ENCODE measurements at places on chromosomes 3 and 15.

GRCh38 chr15:98983334-98983733 lies 24.3 kb downstream of the PGPEP1L start:
- DNase-seq = no peak

- DNase-seq = no peak
Measured at GRCh38 chr15:33551860-33552259, 241.1 kb downstream of the RYR3 start.

- DNase-seq = no peak
Measured at GRCh38 chr3:131903988-131904415, 130.8 kb downstream of the CPNE4 start.

DNA sequence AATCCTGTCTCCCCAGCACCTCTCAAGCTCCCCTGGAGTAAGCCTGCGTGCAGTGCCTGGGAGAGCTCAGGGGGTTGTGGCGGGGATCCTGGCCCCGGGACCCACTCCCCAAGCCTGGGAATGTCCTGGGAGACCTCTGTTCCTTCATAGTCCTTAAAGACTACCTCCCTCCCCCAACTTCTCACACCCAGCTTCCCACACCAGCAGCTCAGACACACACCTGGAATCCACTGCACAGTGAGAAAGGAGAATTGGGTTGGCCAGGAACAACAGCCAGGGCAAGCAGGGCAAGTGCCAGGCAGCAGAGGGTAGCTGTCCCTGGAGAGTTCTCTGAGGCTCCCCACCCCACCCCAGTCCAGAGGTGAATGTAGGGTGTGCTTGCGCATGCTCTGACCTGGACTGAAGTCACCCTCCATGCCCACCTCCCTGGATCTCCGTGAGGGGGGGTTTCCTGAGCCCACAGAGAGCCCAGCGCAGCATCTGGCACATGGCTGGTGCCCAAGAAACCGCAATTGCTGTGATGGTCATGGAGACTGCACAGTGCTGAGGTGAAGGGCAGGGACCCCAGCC lies 22.2 kb downstream of the PSTPIP1 start:
- no peak for DNase-seq

GRCh38 chr15:101044625-101045235 lies 125.6 kb downstream of the LRRK1 start:
- no peak for DNase-seq

GRCh38 chr3:126834596-126835471 lies 130.8 kb downstream of the CHCHD6 start:
- DNase-seq = no peak

DNA sequence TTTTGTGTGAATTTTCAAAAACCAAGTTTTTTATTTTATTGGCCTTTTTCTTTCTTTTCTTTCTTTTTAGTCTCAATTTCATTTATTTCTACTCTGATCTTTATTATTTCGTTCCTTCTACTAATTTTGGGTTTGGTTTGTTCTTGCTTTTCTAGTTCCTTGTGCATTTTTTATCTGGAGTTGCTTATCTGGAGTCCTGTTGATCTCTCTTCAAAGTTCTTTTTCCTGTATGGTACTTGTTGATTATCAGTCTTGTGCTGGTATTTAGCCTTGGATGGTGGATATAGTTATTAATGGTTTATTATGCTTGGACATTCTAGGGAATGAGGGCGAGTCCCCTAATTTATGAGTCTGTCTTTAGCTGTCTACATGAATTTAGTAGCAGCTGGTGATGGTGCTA lies 64.7 kb downstream of the LARS2 start:
- no peak for DNase-seq

- no peak for DNase-seq
Measured at GRCh38 chr15:96345560-96346399, 15.3 kb downstream of the NR2F2 start.

GRCh38 chr3:69671082-69671952 lies 67.9 kb upstream of the MITF start:
- no peak for DNase-seq

DNA sequence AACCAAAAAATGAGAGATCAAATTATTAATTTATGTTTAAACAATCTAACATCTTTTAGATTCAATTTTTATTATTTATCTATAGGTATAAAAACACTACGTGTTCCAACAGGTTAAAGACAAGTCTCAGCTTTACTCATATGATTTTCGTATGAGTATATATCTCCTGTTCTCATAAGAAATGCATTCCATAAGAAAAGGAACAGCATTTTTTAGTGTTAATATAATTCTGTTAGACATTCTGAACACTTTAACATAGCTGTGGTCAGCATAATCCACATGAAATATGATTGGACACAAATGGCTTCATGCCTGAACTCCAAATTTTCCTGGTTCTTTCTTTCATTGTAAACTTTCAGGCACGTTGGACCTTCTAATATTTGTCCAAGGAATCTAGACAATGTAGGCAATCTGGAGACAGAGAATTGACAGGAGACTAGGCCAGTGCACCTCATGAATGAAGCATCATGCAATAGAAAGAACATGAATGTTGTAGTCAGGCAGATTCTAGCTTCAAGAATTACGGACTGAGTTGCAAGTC lies 1122.0 kb upstream of the ALCAM start:
- no peak for DNase-seq

- no peak for DNase-seq
Measured at GRCh38 chr3:153628591-153628990, 466.6 kb downstream of the RAP2B start.

GRCh38 chr15:63815796-63816533 lies 17.8 kb downstream of the HERC1 start:
- DNase-seq = no peak

DNA sequence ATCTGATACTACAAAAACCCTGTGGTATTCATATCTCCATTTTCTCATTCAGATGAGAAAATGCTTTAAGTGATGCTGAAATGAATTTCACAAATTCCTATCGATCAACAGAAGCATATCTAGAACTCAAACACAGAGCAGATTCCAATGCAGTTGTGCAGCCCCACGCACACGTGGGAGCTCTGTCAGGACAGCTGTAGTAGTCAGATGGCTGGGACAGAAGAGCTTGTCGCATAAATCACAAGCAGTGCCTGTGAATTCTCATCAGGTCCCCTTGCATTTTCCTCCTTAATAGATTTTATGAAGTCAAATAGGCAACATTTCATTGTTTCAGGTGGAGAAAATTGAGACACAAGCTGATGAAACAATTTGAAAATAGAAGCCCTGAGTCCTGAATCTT lies 792.3 kb downstream of the AGBL1 start:
- DNase-seq = no peak

DNA sequence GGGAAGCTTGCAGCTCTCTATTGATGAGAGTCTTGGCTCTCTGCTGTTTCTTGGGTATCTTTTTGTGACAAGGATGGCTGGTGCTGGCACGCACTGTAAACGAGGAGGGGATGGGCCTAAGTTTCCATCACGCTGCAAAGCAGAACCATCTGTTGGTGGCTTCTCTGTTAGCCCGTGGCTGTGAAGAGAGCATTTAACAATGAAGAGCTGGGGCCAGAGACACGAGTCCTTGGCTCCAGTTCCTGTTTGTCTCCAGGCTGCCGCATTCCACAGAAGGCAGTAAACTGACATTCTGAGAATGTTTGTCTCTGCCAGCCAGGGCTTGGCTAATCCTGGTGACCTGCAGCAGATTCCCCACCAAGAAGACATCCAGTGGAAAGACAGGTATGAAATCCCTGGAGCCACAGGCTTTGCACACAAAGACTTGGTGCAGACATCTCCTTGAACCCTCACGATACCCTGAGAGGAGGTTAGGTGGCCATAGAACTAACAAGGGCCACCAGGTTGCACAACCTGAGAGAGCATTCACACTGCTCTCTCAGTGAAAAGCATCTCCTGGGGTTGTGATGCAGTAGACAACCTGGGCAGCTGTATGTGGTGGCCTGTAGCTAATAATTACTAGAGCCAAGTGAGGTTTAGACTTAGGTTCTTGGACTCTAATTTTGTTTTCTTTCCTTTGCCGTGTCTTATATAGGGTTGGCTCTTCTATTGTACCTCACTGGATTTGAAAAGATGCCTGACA lies 130.9 kb downstream of the ASB7 start:
- no peak for DNase-seq

DNA sequence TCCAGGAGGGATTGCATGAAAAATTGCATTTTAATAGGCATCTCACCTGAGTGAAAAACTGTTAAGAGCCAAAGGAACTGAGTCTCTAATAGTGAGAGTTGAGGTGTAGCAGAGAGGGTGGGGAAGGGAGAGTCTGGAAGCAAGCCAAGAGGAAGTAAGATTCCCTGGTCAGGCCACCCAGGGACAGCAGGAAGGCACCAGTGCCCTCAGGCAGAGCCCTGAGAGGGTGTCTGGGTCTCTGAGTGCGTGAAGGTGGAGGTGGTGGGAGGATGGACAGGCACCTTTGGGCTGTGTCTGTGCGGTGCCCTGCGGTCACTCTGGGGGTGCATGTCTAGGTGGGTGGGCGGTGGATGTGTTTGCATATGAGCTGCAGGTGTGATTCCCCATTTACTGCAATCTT lies 300.4 kb upstream of the ROPN1 start:
- DNase-seq = no peak

DNA sequence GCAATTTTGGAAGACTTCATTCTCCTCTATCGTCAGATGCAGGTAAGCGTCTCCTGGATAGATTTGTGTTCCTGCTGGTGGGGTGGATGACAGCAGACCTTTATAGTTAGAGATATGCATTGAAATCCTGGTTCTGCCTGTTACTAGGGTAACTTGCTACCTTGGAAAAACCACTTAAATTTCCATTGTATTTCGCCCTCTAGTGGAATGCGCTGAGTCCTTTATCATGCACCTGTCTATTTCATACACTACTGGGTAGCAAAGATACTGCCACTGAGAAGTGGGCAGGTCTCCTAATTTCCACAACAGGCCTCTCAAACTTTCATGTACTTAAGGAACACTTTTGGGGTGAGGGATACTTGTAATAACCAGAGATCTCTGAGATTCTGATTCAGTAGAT lies 209.5 kb upstream of the SUCLG2 start:
- DNase-seq = no peak

- DNase-seq = no peak
Measured at GRCh38 chr3:42710323-42711021, 7.9 kb upstream of the HHATL start.

DNA sequence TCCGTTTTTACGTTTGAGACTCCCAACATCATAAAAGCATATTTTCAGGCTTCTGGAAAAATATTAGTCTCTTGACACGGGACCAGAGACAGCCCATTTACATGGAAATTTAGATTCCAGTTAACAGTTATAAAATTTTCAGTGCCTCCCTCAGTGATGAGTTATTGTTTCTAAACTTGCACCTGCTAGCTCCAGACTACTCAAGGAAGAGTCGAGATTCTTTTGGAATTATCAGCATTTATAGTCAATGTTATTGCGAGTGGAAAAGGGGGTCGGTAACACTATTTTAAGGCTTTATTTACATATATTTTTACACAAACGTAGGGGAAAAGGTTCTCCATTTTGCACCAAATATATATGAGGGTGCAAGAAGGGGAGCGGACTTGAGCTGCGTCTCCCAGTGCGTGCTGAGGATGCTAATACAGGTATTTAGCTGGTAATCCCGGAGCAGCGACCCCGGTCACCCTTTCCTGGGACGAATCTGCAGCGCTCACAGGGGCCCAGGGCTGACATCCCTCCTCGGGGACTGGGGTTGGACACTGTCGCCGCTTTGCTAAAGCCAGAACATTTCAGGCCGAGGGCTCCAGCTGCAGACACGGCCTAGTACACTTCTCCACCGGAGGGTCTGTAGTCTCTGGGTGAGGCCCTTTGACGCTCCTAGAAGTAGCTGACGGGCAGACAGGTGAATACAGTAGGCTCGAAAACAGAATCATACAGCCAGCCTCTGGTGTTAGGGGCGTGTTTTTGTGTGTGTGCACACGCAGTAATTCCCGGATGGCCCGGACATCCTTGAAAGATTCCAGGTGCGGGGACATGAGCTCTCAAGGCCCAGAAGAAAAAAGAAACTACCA lies 729 bp upstream of the ZBTB11 start:
- DNase-seq = no peak

DNA sequence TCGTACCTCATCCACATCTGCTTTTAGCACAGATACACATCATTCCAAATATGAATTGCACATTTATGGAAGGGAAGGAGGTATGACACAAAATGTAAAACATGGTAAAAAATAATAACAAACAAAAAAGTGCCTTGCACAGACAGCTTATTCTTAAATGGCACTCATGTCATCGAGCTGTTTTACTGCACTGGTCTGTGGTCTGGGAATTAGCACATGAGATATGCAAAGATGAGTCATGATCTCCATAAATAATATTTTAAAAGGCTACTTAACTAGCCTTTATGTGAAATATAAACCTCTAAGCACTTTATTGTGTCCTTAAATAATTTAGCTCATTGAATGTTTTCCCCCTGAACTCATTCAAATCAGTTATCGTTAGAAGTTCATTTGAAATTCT lies 142.2 kb upstream of the ZNF385D start:
- DNase-seq = no peak

- no peak for DNase-seq
Measured at GRCh38 chr15:77456746-77457145, 36.1 kb downstream of the HMG20A start.

- no peak for DNase-seq
Measured at GRCh38 chr15:59940456-59940855, 63.7 kb upstream of the FOXB1 start.

Measured in stimulated activated CD8-positive, alpha-beta memory T cell treated with anti-CD3 and anti-CD28 coated beads, Interleukin-15, amount 100 ng/mL, for 1 hour (primary cell).